ENCODE measurements at places on chromosomes 13 and 19.

DNA sequence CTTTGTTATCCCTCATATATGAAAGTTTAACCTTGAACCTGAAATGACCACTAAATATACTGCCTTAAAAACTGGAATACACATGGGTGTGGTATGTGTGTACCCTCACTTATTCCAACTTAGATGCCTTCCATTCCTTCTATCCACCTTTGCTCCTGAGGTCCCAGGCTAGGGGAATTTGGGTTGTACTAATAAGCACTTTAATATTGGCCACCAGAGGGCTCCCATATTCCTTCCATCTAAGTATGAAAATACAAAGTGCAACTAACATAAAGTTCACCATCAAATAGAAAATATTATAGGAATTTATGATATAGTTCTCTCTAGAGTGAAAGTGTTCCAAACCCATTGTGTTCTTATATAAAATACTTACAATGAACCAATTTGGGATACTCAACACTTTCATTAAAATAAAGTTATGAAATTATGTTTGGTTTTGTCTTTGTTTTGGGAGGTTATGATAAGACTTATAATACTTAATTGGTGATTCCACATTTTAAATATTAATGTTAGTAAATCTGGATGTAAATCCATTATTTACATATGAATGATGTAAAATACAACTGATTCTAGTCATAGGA, 62.3 kb downstream of the ITGBL1 start:
- DNase-seq, result no peak

- DNase-seq, result peak; percentile 54
These were observed 17.1 kb downstream of the GAS6 start for GRCh38 chr13:113846636-113847318.

- DNase-seq, result no peak
These were observed 10.0 kb downstream of the COL4A2 start for GRCh38 chr13:110317093-110317492.

- DNase-seq, result no peak
These were observed 3.4 kb downstream of the PRR12 start for GRCh38 chr19:49594157-49594992.

- DNase-seq, result no peak
These were observed 169.4 kb downstream of the B3GLCT start for GRCh38 chr13:31369213-31369612.

DNA sequence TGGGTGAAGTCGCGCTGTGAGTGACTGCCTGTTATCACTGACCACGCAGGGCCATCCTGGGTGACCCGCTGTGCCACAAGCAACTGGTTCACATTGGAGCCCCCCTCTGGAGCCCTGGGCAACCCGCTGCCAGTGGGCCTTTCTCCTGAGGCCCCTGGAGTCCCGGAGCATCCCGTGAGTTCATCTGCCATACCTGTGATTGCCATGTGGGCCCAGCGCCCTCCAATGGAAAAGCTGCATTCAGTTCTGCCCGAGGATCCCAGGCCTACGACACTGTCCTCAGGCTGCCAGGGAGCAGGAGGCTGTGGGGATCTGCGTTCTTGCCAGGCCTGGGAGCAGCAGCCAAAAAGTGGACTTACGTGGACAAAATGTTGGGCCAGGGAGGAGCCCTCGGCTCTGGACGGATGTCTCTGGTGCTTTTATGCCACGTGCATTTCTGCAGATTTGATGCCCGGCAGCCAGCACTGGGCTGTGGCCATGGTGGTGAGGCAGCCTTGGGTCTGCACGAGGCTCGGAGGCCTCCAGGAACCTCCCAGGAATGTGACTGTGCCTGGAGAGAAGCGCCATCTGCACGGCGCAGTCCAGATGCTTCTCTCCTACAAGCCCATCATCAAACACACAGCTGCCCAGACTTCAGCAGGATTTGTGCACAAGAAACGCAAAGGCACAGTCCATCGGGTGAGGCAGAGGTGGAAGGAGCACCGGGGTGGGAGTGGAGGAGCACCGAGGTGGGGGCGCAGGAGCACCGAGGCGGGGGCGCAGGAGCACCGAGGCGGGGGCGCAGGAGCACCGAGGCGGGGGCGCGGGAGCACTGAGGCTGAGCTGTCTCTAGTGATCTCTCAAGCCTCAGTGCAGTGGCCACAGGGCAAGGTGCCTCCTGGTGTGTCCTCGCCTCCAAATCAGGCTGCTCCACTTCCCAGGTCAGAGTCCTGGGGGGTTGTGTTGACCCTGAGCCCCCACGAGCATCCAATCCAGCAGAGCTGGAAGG, 44.0 kb downstream of the C13orf46 start:
- DNase-seq, result no peak

- DNase-seq, result no peak
These were observed 38.8 kb downstream of the MYO9B start for GRCh38 chr19:17114414-17114831.

DNA sequence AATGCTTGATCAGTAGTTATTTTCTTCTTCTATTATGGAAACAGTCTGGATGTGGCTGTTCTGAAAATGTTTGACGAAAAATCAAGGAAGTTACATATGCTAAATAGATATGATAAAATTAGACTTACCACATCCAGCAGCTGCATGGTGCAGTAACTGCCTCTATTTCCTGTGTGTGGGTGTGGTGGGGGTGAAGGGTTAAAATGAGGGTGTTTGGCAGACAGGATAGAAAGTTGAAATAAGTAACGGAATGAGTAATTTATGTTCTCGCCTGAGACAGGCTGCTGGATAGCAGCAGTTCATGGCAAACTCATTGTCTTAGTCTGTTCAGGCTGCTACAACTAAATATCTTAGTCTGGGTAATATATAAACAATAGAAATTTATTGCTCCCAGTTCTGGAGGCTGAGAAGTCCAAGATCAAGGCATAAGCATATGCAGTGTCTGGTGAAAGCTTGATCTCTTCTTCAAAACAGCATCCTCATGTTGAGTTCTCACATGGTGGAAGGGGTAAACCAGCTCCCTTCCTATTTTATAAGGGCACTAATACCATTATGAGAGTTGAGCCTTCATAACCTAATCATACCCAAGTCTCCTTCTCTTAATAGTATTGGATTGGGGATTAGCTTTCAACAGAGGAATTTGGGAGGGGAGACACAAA, 1248.9 kb downstream of the SLITRK5 start:
- DNase-seq, result no peak

- no peak for DNase-seq
These were observed 1228.3 kb upstream of the PCDH20 start for GRCh38 chr13:62643799-62644524.
